Iris pigment epithelial cell (primary cell): ENCODE measurements at places on chromosomes 12 and 14.

DNA sequence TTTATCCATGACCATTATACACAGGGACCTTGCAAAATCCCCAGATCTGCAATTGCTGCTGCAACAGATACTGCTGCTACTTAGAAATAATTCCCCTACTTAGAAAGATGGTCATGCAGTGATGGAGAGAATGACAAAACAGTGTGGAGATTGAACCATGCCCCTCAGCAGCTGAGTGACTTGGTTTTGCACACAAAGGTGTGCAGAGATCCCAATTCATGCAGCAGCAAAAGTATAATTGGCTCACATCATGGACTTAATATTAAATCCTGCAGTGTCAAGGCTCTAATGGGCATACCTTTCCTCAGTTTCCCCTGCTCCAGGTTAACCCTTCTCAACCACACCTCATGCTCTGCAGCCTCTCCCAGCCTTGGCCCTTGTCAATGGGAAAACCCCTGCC lies 3.0 kb upstream of the KRT78 start:
- DNase-seq = no peak

DNA sequence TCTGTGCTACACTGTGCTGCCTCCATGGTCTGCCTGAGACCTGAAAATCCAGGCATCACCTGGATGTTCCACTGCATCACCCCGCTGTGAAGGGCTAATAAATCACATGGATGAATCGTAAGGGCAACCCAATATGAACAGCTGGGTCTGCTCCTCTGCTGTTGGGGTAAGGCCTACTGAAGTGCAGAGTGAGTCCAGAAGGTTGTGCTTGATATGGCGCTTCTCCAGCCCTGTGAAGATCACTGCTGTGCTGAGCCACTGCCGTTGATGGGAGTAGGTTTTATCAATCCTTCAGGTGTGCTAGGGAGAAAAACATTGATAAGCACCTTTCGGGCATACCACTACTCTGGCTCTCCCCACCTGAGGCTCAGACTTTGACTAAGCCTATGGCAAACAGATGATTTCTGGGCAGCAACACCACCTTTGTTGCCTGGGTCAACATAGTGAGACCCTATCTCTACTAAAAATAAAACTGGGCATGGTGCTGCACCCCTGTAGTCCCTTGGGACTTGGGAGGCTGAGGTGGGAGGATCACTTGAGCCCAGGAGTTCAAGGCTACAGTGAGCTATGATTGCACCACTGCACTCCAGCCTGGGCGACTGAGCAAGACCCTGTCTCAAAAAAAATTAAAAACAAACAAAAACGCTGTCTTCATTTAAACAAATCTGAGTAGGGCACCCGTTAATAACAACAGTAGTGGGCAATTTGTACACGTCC lies 1.7 kb downstream of the ACVRL1 start:
- no peak for DNase-seq

- peak; percentile 45 for DNase-seq
Measured at GRCh38 chr12:100919116-100919515, 124.5 kb downstream of the ANO4 start.

DNA sequence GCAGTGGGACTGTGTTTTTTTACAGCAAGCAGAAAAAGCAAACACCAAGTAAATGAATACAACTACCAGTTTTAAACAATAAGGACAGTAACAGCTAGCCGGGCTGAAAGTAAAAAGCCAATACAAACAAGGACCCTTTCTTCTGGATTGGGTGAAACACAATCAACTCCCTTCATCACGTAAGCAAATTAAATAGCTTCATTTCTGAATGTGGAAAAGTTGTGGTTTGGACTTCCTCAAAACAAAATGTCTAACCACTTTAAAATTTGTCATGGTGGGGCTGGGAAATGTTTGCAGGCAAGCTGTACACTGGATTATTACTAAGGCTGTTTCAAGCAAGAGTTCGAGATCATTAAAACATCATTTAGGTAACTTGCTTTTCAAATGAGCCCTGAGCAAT lies 47.4 kb downstream of the TCHP start:
- DNase-seq = peak; percentile 78

GRCh38 chr12:116040402-116040801 lies 237.1 kb downstream of the MED13L start:
- peak; percentile 54 for DNase-seq

GRCh38 chr14:59337141-59337611 lies 128.0 kb downstream of the GPR135 start:
- peak; percentile 69 for DNase-seq

GRCh38 chr14:65940056-65940735 lies 527.7 kb downstream of the FUT8 start:
- DNase-seq = no peak

- DNase-seq = no peak
Measured at GRCh38 chr12:40107803-40108620, 2.1 kb upstream of the SLC2A13 start.
